ENCODE measurements at places on chromosomes 12 and 14.
A peak's percentile ranks its signal among the peaks of the same experiment; 100 is the strongest.

DNA sequence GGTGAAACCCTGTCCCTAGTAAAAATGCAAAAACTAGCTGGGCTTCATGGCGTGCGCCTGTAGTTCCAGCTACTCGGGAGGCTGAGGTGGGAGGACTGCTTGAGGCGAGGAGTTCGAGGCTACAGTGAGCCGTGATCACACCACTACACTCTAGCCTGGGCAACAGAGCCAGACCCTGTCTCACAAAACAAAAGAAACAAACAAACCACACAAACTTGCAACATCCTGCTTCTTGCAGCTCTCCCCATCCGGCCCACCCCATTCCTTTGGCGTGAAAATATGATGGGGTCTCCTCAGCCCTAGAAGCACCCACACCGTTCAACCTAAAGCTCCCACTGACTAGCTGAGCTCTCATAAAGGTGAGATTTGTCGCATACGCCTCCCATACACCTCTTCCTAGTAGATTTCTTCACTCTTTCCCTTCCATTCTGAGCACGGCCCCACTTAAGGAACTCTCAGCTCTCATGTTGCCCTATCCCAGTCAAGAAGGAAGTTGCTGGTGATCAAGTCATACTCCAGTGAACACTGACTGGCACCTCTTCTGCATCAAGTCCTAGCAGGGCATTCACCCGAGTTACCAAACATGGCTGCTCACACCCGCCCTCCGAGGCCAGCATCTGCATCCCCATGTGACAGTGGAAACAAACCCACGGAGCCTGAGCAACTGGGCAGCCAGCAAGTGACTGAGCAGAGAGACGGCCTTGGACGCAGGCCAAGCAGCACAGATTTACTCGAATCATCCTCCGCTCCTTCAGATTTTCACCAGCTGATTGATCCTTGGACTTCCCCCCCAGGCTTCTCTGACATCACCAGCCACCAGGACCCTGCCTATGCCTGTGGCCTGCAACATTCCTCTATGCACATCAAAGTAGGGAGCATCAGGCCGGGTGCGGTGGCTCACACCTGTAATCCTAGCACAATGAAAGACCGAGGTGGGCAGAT, 18.9 kb upstream of the CD27 start:
- DNase-seq, result peak; percentile 59

DNA sequence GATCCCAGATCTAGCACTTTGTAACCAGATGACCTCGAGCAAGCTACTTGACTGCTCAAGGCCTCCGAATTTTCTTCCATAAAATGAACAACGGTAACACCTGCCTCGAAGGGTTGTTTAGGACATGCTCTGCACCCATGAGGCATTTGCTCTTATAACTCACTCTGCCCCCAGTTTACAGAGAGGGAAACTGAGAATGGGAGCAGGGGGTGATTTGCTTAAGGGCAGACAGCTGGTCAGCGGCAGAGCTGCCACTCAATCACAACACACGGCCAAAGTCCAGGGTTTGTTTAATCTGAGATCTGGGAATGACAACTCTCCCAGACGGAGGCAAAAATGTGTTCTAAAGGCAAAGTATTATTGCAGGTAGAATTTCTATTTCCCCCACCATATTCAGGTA, 156.3 kb downstream of the RIMBP2 start:
- no peak for DNase-seq

DNA sequence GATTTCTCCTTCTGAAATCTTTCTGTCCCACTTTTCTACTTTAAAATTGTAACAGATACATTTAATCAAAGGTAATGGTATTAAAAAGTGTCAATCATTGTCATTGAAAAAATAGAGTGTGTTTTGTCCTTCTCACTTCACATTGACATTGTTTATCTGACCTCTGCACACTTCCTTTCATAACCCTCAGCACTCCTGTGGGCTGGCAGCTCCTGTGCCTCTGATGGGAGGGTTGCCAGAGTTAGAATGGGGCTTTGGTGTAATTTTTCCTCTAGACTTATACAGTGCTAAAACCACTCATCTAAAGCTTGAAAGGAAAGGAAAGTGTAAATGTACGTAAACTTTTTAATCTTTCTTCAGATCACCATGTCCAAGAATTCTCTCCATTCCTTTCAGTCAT, 23.7 kb downstream of the KCNA1 start:
- no peak for DNase-seq

DNA sequence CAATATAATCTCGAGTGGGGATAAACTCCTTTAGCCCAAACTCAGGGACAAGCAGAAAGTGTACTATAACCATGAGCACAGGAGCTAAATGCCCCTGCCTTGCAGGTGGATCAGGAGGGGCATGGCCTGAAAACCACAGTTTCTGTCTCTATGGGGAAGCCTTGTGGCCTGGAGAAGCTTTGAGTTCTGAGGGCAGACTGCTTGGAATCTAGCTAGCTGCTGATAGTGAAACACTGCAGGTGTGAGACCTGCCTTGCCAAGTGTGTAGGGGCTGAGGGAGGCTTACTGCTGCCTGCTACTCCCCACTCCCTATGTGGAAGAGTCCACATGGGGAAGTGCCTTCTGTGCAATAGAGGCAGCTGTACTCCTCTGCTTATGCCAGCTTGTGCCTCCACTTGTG, 352.3 kb upstream of the OR4E1 start:
- DNase-seq, result no peak

- DNase-seq, result no peak
These were observed 70.9 kb downstream of the GPR135 start for GRCh38 chr14:59394268-59394667.

- no peak for DNase-seq
These were observed 110.4 kb downstream of the TMTC1 start for GRCh38 chr12:29673346-29673745.

GRCh38 chr14:20655851-20656250, 14.4 kb upstream of the OR6S1 start:
- no peak for DNase-seq

DNA sequence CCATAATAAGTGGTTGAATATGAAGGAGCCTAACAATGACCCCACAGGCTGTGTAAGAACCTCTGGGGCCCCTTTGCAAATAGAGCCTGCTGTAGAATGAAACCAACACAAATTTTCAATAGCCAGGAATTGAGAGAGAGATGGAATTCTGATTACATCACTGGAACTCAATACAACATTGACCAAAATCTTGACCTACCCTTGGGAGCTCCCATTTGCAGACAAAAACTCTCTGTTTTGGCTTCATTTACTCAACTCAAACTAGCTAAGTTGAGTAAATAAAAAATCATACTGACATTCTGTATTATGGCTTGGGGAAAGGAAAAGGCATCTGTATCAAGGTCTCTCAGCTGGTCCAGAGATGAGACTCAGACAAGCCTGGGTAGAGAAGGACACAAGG, 91.0 kb downstream of the TBX3 start:
- no peak for DNase-seq

GRCh38 chr12:28936711-28937110, 212.4 kb upstream of the FAR2 start:
- DNase-seq, result no peak

- no peak for DNase-seq
These were observed 12.0 kb upstream of the MDM1 start for GRCh38 chr12:68344126-68344525.

DNA sequence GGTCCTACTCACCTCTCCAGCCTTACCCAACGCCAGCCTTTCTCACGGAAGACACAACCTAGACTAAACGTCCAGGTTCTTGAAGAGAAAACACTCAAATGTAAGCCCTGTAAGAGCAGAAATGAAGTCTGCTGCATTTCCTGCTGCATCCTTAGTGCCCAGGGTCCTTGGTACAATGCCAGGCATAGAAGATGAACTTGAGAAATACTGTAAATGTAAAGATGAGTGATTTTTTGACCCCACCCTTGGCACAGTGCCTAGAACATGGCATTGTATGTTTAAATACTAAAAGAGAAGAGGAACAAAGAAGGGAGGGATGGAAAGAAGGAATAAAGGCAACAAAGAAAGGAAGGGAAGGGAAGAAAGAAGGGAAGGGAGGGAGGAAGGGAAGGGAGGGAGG, 514.6 kb downstream of the MED13L start:
- DNase-seq, result no peak
